ENCODE measurements at places on chromosomes 7 and 10. TPM values are rescaled to one million over a fixed set of nuclear protein-coding genes. Genes with fewer than 3 reads are reported as not detected.

The AGAP9 gene
- 3.6 TPM for total RNA-seq

The GPR146 gene
- total RNA-seq = 0.21 TPM

The JAKMIP3 gene
- total RNA-seq = not detected

The CPN1 gene
- total RNA-seq = 0.07 TPM

The GNAT3 gene
- not detected for total RNA-seq

The IL15RA gene
- 23.6 TPM for total RNA-seq

The LIPJ gene
- total RNA-seq = 0.08 TPM

Data from kidney epithelial cell (primary cell).